GM18507 (cell line): ENCODE measurements at places on chromosomes 11 and 22.

DNA sequence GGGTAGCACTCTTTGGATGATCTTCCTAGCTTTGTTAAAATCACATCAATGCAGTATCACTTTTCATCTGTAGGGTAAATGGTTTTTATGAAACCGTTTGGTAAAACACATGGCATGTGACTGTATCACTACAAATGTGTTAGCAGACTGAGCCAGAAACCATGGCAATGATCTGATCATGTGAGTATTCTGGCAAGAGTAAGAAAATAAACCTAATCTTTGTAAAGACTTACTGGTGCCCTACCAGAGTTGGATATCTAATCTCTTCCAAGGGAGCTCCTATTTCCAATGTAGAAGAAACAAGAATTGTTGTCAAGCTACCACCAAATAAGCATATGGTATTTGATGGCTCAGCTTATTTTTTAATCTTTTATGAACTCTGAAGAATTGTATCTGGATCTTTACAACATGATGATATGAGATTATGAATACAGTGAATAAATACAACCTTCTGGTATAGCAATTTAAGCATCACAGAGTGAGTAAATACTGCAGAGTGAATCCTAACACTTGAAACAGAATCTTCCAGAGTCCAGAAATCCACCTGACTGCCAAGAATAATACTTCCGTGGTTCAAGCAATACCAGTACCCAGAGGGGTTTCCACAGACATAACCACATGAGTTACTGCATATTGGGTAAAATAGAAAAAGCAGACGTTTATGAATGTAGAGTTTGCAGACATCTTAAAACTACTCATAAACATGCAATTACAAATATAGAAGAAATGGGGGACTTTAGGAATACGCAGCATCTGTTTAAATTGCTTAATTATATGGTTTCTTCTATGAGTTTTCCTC is 238.8 kb downstream of the TTC28 start:
- no peak for DNase-seq

DNA sequence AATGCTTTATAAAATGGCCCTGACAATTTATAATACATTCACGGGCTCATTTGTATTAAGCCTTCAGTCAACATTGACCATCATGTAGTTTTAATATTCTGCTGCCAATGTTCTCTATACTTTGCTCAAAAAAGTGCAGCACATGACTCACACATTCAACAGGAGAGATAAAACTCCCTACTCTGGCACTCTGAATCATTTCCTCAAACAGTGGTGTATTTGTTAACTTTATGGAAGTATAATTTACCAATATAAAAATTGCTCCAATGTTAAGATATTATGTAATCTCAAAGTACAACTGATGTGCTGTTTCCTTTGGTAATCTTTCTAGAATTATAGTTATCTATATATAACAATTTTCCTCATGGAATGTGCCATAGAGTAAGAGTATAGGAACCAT is 39.9 kb downstream of the MAML2 start:
- DNase-seq, result no peak

- DNase-seq, result no peak
Observed at GRCh38 chr22:47148510-47148909, 386.1 kb downstream of the TBC1D22A start.

DNA sequence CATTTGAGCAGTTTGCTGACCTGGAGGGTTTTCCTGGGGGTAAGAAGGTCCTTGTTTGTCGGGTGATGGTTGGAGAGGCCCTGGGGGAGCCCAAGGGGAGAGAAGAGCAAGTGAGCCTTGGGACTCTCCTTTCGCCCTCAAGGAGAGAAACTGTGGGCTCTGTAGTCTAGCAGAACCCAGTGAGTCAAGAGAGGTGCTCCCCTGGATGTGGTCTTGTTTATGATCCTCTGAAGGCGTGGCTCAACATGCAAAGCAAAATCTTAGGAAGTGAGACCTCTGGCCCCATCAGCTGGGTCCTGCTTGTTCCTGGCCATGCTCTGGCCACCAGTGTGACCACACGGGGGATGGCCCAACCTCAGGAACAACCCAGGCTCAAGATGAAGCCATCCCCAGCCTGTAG is 66.5 kb upstream of the ALX4 start:
- no peak for DNase-seq

DNA sequence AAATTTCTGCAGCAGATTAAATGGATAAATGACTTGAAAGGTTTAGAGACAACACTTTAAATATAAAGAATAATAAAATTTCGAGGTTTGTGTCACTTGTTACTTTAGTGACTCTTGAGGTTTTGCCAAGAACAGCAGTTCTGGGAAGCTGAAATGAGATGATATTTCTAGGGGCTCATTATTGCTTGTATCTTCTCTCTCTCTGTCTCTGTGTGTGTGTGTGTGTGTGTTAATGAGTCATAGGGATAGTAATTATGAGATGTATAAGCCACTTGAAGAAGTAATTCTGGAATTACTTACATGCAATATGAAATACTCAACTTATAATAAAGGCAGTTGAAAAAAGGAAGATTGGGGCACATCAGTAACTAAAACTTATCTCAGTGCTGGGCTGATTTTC is 9.6 kb upstream of the OR10G7 start:
- no peak for DNase-seq

DNA sequence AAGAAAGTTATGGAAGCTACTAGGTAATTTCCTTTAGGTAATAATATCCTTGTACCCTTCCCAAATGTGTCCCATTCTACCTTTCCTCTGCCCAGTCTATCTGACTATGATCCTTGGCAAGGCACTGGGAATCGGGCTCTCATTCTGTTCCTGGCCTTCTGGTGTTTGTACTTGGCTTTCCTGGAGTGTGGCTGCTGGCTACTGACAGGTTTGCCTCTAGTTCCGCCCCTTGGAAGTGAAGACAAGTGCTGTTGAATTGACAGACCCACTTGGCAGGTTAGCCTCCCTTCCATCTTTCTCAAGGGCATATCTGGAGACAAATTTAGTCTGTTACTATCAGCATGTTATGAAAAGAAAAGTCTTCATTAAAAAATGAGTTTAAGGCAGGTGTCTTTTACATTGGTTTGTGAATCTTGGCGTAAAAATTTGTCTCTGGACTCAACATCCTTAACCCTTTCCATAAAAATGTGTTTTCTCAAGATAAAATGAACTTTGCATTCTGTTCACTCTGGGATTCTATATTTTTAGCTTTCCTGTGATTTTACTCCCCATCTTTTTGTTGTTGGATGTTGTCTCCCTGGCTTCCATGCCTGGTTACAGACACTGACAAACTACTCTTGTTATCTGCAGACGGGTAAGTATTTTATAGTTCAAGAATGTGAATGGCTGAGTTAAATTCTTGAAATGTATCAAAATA is 287.4 kb upstream of the PDGFD start:
- no peak for DNase-seq

- no peak for DNase-seq
Observed at GRCh38 chr22:39182478-39183030, 30.1 kb upstream of the CBX7 start.

DNA sequence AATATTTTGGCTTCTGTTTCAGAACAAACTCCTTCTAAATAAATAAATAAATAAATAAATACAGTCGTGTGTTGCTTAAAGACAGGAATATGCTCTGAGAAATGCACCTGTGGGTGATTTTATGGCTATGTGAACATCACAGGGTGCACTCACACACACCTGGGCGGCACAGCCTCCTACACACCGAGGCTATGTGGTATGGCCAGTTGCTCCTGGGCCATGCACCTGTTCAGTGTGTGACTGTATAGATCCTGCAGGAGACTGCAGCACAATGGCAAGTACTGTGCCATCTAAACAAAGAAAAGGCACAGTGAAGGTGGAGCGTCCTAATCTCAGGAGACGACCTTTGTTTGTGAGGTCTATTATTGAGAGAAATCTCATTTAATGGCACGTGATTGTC is 1281.1 kb downstream of the TBC1D22A start:
- no peak for DNase-seq

GRCh38 chr11:66316849-66317251 is at the start of gene CD248:
TSS of gene CD248 (minus strand) at chr11:66317044. CDS start at chr11:66317027, 17 bp downstream.
- no peak for DNase-seq

GRCh38 chr11:126710804-126711399 is 289.7 kb downstream of the KIRREL3 start:
- no peak for DNase-seq

GRCh38 chr11:93528757-93529645 is 14.2 kb downstream of the SMCO4 start:
- DNase-seq, result no peak

DNA sequence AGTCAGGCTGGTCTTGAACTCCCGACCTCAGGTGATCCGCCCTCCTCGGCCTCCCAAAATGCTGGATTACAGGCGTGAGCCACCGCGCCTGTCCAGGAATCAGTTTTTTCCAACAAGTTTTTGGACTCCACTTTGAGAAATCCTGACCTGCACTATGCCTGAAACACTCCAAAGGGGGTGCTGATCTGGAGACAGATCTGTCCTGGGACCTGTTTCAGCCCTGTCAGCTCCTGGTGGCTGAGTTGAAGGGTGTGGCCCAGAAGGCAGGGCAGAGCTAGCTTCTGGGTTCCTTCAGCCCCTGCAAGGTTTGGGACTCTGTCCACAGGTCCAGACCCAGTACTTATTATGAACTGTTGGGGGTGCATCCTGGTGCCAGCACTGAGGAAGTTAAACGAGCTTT is 1.2 kb downstream of the DNAJC4 start:
- no peak for DNase-seq

GRCh38 chr11:74462009-74462408 is 5.3 kb downstream of the KCNE3 start:
- no peak for DNase-seq

DNA sequence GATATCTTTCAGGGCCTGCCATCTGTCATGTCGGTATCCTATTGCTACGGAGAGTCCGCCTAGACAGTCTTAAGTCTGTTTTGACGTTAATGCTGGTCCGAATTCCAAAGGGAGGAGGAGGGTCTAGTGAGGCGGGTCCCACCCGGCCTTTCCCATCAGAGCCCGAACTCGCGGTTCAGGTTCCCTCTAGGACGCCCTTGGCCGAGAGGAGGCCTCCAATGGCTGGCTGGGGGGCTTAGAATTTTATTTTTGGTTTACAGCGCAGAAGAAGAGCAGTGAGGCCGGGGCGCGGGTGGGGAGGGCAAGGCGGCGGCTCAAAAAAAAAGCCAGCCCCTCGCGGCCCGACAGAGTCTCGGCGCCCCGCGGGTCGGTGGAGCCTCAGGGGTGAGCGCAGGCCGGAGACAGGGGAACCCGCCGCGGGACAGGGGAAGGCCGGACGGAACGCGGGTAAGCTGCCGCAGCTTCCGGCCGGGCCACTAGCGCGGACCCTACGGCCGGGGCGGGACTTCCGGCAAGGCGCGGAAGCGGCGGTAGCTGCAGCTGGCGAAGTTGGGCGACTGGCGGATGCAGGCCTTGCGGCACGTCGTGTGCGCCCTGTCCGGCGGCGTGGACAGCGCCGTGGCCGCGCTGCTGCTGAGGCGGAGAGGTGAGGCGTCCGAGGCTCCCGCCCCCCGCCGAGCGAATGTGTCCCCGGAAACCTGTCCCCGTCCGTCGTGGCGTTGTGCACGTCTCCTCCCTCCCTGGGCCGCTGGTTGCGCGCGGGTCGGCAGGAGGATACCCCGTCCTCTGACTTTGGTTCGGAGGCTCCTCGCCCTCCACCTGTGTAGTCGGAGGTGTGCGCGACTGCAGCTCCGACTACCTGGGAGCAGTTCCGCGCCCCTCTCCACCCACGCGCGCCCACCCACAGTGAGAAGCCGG is at the start of gene TRMU:
Gene TRMU, plus strand, starts transcription at position 514 of the 918 bp plus-strand sequence. Its CDS starts 51 bp downstream, at position 565.
- DNase-seq, result peak; percentile 98

GRCh38 chr11:132777067-132777975 is 755.0 kb downstream of the OPCML start:
- no peak for DNase-seq

GRCh38 chr11:102111787-102112508 is 1.7 kb downstream of the YAP1 start:
- no peak for DNase-seq

GRCh38 chr11:28767574-28767973 is 659.4 kb downstream of the METTL15 start:
- no peak for DNase-seq

DNA sequence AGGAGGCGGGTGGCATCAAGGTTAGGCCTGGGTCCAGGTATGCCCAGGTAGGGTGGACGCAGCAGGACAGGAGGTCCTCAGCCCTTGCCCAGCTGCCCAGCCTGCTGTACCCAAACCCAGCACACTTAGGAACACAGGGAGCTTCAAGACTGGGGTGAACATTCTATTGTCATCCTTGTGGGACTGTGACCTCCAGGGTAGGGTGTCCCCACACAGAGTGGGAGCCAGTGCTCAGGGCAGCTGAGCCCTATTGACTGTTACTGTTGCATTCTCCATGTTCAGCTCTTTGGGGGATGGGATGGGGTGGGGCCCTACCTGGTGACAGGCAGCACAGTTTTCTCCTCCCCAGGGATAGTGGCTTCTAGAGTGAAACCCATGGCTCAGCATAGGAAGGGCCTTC is 106.0 kb downstream of the BCR start:
- no peak for DNase-seq

GRCh38 chr22:47296405-47297260 is 534.2 kb downstream of the TBC1D22A start:
- DNase-seq, result no peak

GRCh38 chr11:10902301-10903063 is 44.6 kb upstream of the ZBED5 start:
- DNase-seq, result no peak

GRCh38 chr22:37314315-37315074 is 32.2 kb downstream of the CYTH4 start:
- DNase-seq, result no peak

DNA sequence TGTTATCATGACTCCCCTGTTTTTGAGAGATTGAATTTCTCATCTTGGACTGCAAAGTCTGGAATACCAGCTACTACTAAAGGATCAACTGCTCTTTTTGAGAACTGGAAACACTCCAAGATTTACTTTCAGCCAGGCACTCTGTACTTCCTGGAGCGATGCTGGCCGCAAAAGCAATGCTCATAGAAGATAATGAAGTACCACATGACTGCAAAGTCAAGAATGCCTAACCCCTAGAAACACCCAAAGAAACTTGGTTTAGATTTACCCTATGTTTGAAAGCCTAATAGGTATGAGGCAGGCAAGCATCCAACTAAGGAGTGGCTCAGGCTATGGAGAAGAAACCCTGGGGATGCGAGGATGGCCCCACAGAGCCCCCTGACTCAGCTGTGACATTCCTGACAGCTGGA is 47.7 kb upstream of the ARHGAP20 start:
- no peak for DNase-seq

GRCh38 chr11:19419021-19419750 is 178.4 kb upstream of the E2F8 start:
- DNase-seq, result no peak

DNA sequence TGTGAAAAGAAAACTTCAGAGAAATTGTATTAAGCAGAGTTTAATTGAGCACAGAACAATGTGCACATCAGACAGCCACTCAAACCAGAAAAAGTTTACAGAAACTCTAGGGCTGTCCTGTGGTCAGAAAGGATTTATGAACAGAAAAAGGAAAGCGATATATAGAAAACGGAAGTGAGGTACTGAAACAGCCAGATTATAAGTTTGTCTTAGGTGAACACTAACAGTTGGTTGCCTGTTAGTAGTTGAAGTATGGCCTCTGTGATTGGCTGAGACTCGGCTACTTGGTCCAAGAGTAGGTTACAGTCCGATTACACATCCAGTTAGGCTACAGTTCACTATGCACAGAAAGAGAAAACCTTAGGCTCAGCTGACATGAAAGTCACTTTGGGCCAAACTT is 1232.5 kb upstream of the RAG2 start:
- DNase-seq, result no peak

- DNase-seq, result no peak
Observed at GRCh38 chr11:45089676-45090499, 56.6 kb upstream of the PRDM11 start.
